HS-27A (cell line): ENCODE measurements at places on chromosomes 3 and 15.
A peak's percentile ranks its signal among the peaks of the same experiment; 100 is the strongest.

- no peak for DNase-seq
These were observed 61.2 kb downstream of the SENP2 start for GRCh38 chr3:185647134-185647879.

GRCh38 chr3:12273045-12273695 is 15.7 kb upstream of the PPARG start:
- no peak for DNase-seq

DNA sequence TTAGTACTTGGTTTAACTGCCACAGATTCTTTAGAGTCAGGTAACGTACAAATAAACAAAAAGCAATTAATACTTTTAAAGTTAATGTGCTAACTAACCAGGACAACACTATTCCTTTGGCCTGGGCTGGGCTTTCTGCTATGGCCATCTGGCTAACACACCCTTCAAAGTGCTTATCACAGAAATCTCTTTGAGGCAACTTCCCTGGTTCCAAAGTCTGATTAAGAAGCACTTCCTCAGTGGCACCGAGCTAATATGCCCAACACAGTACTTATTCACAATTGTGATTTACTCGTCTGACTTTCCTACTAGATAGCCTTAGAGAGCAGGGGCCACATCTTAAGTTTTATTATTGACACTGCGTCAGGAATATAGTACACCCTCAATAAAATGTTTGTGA is 191.4 kb downstream of the MEIS2 start:
- DNase-seq = no peak

DNA sequence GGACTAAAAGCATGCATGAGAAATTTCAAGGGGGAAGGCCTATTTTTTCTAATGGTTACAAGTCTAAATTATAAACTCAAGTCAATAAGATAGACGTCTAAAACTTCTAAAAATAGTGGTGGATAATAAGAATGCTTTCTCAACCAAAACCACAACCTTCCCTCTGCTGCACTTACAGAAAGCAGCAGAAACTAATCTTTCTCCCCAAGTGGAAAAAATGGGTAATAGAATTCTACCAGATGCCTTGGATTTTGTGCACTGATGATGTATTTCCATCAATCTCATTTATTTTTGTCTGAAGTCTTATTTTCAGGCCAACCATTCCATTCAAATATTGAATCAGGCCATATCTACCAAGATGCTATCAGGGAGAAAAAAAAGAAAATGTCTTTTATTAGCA is 344.7 kb downstream of the NEK10 start:
- no peak for DNase-seq

DNA sequence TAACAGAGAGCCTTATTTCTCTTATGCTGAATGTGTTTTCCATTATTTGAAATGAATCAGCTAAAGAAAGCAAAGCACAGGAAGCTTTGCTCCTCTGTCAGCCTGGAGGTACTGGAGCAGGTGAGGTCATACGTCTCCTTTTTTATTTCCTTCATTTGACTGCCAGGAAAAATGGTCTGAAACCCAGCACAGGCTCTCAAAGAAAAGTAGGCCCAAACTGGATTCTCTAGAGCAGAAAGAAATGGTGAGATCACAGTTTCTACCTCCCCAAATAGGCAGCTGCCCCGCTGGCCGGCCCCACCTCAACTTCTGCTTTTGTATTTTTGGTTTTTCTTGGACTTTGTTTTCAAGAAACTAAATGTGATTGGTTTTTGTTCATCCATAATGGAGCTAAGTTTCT is 95.1 kb downstream of the RPL39L start:
- no peak for DNase-seq

- no peak for DNase-seq
These were observed 66.9 kb downstream of the SLCO2A1 start for GRCh38 chr3:133962849-133963248.

GRCh38 chr15:38005953-38006808 is 71.7 kb downstream of the TMCO5A start:
- no peak for DNase-seq

- DNase-seq = no peak
These were observed 13.9 kb upstream of the SYNM start for GRCh38 chr15:99090938-99091337.

DNA sequence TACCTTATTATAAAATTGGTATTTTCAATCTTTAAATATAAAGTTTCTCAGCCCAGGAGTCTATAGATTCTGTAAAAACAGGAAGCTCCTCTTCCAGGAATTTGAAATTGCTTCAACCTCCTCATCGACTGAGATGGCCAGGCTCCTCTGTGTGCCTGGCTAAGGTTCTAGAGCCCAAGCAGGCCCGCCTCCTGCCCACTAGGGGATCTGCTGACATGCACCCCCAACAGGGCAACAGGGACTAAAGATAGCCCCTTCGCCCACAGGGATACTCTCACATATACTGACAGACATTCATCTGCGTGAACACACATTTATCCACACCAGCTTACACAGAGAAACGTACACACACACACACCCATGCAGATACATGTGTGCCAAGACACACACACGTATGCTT is 183.1 kb upstream of the TLE3 start:
- no peak for DNase-seq

GRCh38 chr3:100810671-100811070 is 101.4 kb downstream of the TFG start:
- DNase-seq = peak; percentile 27

DNA sequence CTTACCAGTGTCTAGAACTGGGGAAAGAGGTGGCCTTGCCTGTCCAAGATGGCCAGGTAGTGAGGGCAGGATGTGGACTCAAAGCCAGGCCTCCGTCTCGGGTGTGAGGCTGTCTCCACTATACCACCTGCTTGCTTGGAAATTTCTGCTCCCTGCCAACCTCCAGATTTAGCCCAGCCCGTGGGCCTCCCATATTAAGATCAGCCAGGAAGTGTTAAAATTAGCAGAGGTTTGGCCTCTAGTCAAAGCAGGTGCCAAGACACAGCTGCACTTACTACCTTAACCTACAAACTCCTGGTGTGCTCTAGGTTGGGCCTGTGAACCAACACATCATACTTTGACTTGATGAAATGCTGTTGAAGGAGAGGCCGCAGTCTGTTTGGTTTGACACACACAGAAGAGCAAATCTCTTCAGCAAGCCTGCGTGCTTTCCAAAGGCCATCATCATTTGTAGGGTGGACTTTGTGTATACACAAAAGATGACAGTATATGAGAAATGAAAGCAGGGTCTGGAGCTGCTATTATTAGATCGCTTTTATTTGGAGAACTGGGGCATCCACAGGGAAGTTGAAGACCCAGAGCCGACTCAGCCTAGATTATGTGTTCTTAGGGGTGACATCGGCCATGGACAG is 206.5 kb downstream of the XXYLT1 start:
- DNase-seq = no peak

GRCh38 chr3:100331660-100332059 is 2.9 kb upstream of the NIT2 start:
- DNase-seq = no peak

- DNase-seq = no peak
These were observed 84.1 kb downstream of the PCCB start for GRCh38 chr3:136334209-136334608.

DNA sequence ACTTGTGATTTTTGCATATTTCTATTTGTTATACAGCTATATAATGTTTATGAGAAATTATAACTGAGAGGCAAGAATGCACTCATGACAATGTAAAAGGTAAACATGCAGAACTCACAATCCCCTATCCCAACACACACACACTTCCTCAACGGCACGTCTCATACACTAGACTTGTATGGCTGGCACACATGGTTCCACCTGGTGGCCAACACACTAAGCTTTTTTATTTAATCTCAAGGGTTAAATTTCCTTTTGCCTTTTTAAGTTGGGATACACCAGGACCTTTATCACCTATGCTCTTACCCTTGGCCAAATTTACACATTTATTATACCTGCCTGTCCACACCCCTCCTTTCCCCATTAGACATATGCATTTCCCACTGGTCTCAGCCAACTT is 88.6 kb upstream of the PSMD6 start:
- DNase-seq = no peak

DNA sequence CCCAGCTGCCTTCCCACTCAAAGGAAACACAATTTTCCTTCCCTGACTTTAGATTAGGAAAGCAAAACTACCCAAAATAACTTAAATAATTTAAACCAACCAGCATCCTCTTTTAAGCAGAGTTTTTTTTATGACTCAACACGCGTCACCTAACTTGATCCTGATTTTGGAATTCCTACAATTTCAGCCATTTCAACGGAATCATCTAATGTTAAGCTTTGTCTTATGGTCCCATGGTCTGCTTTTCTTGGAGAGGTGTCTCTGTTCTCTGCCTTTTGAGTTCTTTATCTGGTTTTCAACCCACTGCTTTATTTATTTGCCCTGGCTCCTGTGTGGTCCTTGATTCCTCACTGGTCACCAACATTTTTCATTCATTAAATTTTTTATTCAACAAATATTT is 219.2 kb upstream of the ARHGEF26 start:
- DNase-seq = peak; percentile 49

- DNase-seq = no peak
These were observed 51.5 kb downstream of the ISG20 start for GRCh38 chr15:88690331-88690730.

DNA sequence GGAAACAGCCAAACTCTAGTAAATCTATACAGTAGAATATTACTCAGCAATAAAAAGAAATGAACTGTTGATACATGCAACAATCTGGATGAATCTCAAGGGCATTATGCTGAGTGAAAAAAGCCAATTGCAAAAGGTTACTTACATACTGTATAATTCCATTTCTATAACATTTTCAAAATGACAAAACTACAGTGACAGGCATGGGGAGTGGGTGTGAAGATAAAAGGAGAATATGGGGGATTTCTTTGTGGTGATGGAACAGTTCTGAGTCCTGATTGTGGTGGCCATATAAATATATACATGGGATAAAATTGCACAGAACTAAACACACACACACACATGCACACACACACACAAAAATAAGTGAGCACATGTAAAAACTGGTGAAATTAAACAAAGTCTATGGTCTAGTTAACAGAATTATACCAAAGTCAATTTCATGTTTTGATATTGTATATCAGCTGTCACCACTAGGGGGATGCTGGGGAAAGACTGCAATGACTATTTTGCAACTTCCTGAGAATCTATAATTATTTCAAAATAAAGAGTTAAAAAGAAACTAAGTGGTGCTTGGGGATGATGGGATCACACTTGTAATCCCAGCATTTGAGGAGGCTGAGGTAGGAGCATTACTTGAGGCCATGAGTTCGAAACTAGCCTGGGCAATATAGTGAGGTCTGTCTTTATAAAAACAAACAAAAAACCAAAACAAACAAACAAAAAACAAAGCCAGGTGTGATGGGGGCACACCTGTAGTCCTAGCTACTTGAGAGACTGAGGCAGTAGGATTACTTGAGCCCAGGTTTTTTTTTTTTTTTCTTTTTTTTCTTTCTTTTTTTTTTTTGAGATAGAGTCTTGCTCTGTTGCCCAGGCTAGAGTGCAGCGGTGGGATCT is 66.0 kb downstream of the SPTSSB start:
- no peak for DNase-seq

DNA sequence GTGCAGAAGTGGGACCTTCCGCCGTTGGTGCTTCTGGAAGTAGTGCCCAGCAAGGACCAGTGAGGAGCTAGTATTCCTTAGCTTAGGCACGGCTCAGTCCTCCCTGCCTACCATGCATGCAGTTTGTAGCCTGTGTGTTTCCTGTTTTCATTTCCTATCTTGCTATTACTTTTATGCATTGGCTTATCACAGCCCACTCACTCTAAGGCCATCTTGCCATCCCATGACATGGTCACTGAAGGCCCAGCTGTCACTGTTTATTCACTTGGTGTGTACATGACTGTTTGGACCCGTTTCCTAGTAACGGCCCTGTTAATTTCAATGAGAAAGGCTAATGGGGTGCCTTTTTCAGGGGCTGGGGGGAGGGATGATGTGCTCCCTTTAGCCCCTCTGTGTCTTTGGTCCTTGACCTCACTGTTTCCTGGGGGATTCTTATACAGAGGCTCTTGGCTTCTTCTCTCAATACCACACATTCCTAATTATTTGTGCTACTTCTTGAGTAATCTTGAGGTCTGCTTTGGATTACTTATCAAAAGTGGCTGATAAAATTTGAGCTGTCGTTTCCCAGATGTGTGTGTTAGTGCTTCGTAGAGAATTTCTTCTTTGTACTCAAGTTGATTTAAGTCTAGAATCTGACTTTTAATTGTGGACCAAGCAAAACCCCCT is 24.5 kb upstream of the TRAK1 start:
- DNase-seq = no peak
